ENCODE measurements at places on chromosomes 6 and 20.

DNA sequence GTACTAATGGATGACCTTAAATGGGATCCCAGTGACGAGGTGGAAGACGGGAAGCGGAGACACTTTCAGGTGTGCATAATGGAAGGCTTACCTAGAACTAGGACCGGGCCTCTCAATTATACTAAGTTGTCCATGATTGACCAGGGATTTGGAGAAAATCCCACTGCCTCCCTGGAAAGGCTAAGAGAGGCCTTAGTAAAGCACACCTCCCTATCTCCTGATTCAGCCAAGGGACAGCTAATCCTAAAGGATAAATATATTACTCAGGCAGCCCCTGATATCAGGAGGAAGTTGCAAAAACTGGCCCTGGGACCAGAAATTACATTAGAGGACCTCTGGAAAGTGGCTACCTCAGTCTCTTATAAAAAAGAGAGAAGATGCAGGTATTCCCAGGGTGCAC, 93.2 kb downstream of the JARID2 start:
- no peak for DNase-seq

- DNase-seq, result no peak
These were observed 944.7 kb downstream of the PHF3 start for GRCh38 chr6:64580346-64580745.

DNA sequence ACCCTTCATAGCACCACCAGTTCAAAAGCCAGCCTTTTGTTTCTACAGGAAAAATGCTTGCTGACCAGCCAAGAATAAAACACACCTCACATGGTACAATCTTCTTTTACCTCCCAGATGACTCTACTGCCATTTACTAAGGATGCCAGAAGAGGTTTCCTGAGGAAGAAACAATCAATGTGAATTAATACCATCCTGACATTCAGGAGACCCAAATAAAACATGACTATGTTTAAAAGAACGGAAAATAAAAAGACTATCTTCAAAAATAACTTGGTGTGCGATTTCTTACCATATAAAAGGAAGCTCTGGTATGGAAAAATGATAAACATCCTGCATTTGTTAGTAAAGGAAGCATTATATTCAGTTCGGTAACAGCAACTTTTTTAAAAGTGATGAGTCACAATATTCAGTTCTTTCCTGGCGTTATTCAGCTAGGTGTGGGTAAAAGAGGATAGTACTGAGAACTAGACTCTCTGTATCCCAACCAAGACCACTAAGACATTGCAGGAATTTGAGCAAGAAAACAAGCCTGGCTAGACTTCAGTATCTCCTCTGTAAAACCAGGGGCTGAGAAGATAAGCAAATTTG, 16.3 kb downstream of the COL21A1 start:
- no peak for DNase-seq

GRCh38 chr6:4802312-4802935, 26.2 kb downstream of the CDYL start:
- DNase-seq, result no peak

GRCh38 chr6:162651505-162651904, 76.1 kb downstream of the PRKN start:
- no peak for DNase-seq

DNA sequence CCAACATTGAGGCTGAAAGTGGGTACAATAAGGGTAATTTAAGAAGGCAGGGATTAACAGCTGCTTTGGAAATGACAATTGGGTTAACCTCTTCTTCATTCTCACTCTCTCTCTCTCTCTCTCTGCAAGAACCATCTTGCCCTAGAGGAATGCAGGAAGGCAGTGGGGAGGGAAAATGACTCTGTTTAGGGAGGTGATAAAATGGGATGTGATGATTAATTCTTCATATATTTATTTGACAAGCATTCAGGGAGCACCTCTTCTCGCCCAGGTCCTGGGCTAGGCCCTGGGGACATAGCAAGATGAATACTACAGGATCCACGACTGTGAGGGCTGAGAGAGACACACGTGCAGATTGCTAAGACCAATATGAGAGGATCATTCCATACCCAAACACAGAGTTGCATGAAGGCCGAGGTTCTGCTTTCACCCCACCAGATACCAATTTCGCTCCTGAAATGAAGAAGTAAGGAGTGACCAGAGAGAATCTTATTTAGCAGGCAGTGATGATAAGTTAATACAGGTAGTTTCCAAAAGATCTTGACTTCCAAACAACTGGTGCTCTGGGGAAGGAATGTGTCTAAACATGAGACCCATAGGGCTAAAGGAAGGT, 13.3 kb upstream of the PTPN1 start:
- DNase-seq, result peak; percentile 45

- DNase-seq, result no peak
These were observed 741.4 kb downstream of the HACE1 start for GRCh38 chr6:104118274-104118673.

GRCh38 chr6:166104107-166104506, 63.5 kb downstream of the TBXT start:
- no peak for DNase-seq

DNA sequence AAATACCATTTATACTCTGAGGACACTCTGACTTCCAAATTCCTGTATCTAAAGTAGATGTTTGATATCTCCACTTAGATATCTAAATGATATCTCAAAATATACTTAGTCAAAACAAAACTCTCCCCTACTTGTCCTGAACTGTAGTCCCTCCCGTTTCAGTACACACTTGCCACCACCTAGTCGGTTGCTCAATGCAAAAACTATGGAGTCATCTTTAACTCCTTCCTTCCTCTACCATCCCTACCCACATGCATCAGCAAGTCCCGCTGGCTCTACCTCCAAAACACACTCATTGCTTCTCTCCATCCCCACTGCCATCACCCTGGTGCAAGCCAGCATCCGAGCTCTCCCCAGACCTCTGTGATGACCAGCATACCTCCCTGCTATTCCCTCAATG, 13.2 kb downstream of the STX7 start:
- peak; percentile 41 for DNase-seq

DNA sequence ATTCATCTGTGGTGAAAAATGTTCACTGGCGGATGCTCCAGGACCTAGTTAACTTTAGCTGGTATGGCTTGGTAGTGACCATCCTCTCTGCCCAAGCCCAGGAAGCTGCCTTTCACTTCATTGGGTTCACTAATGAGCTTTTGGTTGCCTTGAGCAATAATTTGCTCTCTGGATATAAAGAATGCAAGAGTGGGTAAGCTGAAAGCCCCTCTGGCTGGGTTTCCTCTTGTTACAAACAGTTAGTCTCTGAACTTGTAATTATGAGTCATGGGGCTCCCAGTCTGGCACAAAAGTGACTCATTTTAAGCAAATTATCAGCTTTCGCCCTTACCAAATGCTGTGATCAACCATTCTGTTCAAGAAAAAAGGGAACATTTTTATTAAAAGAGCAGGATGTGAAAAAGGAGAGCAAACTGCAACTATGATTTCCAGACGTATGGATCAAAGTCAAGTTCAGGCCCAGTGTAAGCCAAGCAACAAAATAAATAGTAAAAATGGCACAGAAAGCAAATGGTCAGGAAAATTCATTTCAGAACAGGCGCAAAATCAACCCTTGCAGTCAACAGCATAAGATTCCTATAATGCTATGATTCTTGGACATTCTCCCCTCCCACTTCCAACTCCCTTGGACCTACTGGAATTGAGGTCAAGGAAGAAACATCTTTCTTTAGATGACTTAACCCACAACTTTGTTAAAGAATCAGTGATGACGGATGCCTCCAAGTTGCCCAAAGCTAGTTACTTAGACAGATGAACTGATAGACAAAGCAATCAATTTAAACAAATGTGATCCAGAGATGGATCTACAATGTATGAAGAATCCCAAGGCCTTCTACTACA, 130.0 kb upstream of the KCNK16 start:
- DNase-seq, result no peak

DNA sequence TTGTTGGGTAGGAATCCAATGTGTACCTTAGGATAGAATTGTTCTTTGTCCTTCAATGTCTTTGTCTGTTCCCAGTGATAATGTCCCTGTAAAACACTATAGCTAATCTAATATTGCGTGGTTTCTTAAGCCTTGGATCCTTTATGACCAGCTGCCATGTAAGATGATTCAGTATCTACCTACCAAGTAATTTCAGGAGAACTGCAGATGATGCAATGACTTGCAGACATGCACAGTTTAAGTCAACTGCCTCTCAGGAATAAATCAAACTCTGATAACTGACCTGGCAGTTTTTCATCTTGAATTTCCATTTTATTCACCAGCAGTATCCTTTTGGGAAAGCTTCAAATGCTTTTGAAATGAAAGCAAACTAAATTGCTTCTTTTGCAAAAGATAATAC, 157.8 kb downstream of the TPBG start:
- no peak for DNase-seq

DNA sequence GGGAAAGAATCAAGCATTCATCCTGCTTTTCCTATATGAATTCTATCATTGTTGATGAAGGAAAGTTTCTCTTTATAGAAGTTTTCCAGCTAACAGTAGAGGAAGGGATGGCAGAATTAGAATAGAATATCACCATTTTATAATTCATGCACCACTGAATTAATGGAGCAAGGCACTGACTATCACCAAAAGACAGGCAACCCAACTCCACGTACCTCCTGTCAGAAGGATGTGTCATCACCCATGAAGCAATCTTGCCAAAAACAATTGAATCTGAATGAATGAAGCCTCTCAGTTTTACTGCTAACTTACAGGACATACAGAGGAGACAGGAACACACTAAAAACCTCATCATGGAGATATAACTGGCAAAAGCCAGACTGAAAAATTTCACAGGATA, 122.4 kb downstream of the NFATC2 start:
- no peak for DNase-seq

DNA sequence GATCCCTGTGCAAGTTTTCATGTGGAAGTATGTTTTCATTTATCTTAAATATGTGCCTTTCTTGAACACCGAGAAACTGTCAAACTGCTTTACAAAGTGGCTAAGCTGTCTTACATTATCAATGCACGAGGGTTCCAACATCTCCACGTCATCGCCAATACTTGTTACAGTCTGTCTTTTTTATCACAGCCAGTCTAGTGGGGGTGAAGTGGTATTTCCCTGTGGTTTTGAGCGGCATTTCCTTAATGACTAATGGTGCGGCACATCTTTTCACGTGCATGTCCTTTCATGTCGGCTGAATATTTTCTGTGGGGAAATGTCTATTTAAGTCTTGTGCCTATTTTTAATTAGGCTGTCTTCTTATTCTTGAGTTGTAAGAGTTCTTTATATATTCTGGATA, 280.4 kb downstream of the FOXC1 start:
- DNase-seq, result no peak

- no peak for DNase-seq
These were observed 194.2 kb upstream of the PHACTR1 start for GRCh38 chr6:12522347-12522746.

DNA sequence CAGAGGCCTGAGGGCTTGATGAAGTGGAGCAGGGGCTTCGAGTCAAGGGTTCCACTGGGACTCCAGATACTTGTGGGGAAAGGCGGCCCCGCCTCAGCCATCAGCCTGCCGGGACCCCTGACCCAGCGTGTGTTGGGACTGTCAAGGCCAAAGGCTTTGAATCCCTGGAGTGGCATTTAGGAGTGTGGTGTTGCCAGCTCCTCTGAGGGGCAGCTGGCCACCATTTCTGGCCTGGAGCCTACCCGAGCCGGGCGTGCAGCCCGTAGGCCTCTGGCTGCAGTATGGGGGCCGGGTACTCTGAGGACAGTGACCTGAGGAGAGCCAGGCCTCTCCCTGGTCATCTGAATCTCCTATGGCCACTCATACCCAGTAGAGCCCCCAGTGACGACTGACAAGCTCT, 40.0 kb downstream of the RRBP1 start:
- no peak for DNase-seq

- no peak for DNase-seq
These were observed 462.5 kb downstream of the CDH26 start for GRCh38 chr20:60420676-60421229.

DNA sequence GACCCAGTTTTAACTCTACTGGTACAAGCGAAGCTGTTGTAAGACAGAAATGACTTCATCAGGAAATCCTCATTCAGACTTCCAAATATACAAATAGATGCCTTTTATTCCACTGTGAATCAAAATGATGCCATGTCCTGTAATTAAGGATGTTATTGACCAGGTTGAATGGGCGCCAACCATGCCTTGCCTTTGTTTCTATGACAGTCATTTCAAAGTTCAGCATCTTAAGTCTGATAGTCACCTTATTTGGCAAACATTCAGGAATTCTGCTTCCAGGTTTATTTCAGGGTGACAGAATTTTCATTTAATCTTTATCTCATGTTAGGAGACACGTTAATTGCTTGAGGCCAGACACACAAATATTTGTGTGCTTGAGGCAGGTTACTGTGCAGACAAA, 592.8 kb upstream of the JAG1 start:
- no peak for DNase-seq

GRCh38 chr20:57183457-57184009, 82.9 kb downstream of the BMP7 start:
- no peak for DNase-seq
